ENCODE measurements at places on chromosomes 13 and 19.

GRCh38 chr13:45082964-45083363 is 37.3 kb upstream of the GTF2F2 start:
- no peak for DNase-seq

GRCh38 chr13:38900188-38900587 is 90.4 kb downstream of the STOML3 start:
- DNase-seq, result no peak

DNA sequence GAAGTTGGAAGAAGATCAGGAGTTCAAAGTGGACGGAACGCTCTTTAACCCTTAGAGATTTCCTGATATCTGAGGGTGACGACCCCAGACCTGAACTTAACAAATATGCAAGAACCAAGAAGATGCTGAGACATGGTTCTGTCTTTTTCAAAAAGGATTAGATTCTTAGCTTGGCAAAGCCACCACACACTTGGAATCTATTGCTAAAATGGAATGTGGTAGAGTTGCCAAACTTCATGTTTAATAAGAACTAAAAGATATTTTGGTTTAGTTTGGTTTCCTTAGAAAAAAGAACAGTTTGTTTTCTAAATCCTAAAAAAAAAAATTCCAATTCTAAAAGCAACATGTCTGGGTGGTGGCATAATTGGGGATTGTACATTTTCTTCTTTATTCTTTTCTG is 29.5 kb downstream of the UNC13A start:
- DNase-seq, result no peak

DNA sequence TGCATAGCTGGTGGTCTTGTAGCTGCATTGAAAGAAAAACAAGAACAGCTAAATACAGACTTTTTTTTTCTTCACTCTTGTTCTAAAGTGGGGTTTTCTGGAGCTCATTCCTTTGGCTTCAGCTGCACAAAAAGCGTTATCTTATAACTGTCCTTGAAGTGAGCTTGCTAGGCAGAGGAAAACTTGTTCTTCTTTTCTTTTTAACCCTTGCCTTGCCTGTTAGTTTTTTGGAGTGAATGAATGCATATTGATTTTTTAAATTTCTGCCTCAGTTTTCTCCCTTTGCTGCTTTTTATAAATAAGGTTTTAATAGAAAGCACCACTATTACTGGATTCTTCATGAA is 1.5 kb downstream of the ZNF765 start:
- no peak for DNase-seq

GRCh38 chr19:41352609-41353465 is 885 bp downstream of the TGFB1 start:
- peak; percentile 58 for DNase-seq

DNA sequence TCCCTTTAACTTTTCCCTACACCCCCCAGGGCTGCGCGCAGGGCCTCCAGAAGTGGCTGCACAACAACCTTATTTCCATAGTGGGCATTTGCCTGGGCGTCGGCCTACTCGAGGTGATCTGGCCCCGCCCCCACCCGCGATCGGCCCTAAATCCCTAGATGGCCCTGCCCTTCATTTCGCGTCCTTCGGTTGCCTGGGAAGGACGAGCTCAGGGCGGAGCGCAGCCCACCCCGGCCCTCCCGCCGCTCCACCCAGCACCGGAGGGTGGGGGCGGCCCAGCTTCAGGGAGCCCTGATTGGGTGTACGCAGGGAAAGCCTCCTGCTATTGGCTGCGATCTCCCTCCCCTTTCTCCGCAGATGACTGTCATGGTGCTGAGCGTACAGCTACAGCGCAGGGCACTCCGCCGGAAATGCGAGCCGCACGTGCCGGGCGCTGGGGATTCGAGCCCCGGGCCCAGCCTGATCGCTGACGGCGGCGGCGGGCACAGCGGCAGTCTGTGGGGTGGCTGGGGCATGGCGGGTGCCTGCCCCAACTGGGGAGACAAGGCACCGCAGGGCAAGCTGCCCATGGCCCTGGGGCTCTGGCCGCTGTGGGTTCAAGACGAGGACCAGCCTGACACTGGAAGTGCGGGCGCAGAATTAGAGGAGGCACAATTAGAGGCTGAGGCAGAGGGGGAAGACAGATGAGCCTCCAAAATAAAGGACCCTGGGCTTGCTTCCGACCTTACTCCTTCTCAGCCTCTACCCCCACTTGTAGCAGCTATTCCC is 4.3 kb downstream of the CD37 start:
- DNase-seq, result no peak

DNA sequence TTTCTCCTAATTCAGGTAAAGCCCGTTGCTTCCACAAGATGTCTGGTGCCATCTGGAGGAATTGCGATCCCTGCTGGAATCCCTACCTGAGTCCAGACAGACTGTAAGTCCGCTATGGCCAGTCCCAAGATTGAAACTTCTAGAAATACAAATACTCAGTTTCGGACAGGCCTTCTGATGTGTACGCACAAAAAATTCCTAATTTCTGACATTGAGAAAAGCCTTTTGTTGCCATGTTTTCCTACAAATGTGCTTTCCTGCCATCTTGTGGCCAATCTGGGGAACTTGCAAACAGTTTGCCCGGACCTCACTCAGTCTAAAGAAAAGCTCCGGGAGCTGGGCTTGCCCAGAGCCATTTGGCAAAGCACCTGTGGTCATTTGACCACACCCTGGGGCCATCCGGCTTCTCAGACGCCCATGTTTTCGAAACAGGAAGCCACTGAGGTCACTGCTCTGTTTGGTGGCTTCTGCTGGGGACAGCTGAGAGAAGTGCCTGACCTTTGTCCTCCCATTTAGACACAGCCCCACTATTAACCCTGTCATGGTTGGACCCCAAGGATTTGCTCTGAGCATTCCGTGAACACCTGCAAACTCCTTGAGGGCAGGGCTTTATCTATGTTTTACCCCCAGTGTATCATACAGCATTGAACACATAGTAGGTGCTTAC is 79.4 kb downstream of the SLC15A1 start:
- DNase-seq, result peak; percentile 42

DNA sequence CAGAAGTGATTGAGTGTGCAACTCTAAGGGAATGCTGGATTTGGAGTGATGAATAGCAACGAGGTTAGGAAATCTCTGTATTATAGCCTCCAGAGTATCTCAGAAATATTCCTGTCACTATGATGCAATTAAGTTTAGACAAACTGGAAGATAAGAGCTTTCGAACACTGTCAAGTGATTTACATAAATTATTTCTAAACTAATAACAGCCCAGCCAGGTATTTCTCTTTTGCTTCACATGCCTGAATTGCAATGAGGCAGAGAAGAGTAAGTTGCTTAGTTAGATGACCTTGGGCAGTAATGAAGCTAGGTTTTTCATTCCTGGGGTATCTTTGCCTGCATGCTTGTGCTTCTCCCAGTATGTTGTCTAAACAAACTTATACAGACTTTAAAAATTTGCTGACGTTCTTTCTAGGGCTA is 134.5 kb downstream of the LMO7 start:
- no peak for DNase-seq

- DNase-seq, result no peak
These were observed 598.7 kb upstream of the KLF12 start for GRCh38 chr13:74732736-74733385.

DNA sequence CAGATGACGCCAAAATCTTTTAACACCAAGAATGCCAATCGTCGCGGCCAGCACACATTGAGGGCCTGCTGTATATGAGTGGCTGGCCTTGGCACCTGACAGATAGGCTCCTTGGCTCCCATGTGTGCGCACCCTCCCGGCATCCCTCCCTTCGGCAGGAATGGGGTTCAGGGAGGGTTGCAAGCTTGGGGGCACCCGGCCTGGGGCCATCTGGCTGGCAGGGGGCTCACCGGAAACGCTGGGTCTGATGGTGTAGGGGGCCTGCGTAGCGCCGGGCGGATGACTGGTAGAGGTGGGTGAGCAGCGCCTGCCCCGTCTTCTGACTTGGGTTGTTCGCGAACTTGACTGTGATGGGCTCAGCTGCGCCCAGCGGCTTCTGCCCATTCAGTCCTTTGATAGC is 22.4 kb downstream of the PRKCSH start:
- no peak for DNase-seq

DNA sequence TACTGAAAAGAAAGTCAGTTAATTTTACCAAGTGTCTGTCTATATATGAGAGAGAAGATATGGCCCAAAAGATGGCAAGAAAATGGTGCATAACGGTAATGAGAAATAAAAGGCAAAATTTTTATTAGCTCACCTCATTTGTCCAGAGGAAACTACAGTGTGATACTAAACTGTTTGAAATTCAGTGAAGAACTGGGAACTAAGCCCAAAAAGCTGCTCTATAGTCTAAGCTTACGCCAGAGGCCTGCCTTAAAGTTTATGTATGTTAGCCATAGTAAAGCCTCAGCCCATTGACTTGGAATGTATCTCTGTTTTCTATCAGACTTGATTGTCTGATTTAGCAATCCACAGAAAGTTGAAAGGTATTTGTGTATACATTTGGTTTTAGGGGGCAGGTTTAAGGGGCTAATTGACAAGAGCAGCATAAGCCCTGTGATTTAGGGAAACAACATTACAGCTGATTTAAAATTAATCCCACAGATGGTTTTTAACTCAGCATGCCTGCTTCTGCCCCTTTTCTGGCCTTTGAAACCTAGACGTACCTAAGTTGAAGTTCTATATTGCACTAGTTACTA is 91.0 kb upstream of the MAB21L1 start:
- DNase-seq, result no peak

GRCh38 chr13:73673931-73674330 is 460.3 kb downstream of the KLF12 start:
- DNase-seq, result no peak

GRCh38 chr19:752652-753517 is 2.0 kb downstream of the MISP start:
- DNase-seq, result no peak

GRCh38 chr19:38734176-38734425 is 10.2 kb downstream of the CAPN12 start:
- DNase-seq, result no peak

- no peak for DNase-seq
These were observed 84.6 kb downstream of the FRY start for GRCh38 chr13:32116210-32116609.

DNA sequence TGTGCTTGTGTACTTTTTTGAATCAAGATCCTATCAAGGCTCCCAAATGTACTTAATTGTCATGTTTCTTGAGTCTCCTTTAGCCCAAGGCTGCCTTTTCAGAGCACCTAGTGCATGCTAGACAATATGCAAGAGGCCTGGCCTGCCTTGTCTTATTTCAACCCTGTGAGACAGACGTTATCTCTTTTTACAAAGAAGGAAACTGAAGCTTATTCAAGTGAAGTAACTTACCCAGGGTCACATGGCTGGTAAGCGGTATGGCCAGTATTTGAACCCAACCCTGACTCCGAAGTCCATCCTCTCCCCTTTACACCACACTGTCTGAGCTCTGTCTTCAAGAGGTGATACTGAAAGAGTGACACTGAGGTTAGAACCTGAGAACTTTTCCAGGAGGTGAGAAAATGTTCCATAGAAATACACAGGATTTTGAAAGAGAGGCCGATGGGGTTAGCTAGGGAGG is 505.1 kb downstream of the FOXO1 start:
- DNase-seq, result no peak

DNA sequence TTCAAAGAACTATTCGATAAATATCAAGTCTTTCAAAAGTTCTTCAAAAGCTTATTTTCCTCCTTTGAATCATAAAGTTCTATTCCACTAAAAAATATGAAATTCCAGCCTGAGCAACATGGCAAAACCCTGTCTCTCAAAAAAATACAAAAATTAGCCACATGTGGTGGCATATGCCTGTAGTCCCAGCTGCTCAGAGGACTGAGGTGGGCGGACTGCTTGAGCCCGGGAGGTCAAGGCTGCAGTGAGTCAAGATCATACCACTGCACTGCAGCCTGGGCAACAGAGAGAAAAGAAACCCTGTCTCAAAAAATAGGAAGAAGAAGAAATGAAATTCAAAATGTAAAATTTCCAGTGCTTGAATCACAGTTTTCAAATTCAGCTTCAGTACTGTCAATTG is 24.6 kb downstream of the CAB39L start:
- no peak for DNase-seq

DNA sequence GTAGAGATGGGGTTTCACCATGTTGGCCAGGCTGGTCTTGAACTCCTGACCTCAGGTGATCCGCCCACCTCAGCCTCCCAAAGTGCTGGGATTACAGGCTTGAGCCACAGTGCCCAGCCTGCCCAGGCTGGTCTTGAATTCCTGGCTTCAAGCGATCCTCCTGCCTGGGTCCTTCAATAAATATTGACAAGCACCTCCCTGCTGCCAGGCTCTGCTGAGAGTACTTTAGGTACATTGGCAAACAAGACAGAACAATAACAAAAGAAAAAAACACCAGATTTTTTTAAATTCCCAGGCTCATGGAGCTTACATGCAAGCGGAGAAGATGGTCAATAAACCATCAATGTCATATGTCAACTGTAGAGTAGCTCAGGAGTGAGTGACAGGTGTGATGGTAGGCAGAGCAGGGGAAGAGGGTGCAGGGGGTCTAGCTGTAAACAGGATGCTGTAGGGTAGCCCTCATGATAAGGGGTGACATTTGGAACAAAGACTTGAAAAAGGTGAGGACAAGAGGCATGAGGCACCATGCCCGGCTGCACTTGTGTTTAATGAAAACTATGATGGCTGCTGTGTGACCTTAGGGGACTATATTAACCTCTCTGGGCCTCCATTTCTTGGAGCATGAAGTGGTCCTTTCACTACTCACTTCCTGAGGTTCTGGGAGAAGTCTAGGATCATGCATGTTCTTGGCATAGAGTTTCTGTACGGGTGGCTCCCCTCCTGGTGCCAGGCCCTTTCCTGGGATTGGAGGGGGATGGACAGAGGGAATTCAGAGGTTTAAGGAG is 19.6 kb downstream of the SULT2B1 start:
- no peak for DNase-seq

DNA sequence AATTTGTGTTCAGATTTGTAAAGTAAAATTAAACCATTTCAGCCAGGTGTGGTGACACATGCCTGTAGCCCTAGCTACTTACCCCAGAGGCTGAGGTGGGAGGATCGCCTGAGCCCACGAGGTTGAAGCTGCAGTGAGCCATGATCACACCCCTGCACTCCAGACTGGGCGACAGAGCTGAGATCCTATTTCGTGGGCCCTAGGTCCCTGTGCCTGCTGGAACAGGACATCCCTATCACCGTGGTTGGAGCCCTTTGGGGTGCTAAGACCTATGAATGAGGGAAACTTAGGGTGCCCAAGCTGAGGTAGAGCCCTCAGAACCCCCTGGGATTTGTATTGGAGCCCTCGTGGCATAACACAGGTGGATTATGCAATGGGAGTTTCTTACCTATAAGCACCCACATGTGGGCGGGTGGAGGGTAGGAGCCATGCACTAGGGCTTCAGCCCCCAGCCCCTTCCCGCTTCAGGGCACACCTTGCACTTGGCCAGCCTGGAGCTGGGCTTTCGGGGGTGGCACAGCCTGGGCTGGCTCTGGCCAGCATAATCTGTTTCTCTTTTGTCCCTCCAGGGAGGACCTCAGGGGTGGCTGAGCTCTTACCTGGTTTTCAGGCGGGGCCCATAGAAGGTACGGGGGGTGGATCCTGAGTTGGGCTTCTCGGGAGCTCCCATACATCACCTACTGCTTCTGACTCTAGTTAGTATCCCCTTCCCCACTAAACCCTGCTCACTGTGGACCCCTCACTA is 7.2 kb upstream of the USF2 start:
- no peak for DNase-seq

GRCh38 chr19:8251025-8251472 is 41.9 kb downstream of the CERS4 start:
- DNase-seq, result no peak

- no peak for DNase-seq
These were observed 8.1 kb upstream of the CARM1 start for GRCh38 chr19:10863107-10863717.

- no peak for DNase-seq
These were observed 30.9 kb downstream of the C19orf47 start for GRCh38 chr19:40317338-40317737.

GRCh38 chr19:15274477-15274876 is 42.2 kb upstream of the EPHX3 start:
- no peak for DNase-seq

Data from GM18507 (cell line).